Hematopoietic multipotent progenitor cell treated with erythropoietin and hydrocortisone succinate and interleukin-3 and kit ligand, for 15 days (in vitro differentiated cells): ENCODE measurements at places on chromosomes 16 and 17.

GRCh38 chr17:48894886-48895285 is 2.3 kb downstream of the ATP5MC1 start:
- DNase-seq, result no peak

DNA sequence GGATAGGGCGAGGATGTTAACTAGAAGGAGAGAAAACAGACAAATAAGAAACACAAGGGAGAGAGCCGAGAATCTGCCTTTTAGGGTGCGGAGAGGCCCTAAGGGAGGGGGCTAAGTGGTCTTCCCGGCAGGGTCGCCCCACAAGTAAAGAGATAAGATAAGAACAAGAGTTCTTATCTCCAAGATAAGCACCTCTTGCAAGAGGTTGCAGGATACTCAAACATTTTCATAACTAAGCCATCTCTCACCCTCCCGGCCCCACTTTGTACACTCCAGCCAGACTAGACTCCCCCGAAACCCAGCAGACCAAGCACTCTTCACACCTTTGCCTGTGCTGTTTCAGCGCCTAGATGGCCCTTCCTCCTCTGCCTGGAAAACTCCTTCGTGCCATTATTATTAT is 14.3 kb downstream of the ZNF319 start:
- DNase-seq, result no peak

DNA sequence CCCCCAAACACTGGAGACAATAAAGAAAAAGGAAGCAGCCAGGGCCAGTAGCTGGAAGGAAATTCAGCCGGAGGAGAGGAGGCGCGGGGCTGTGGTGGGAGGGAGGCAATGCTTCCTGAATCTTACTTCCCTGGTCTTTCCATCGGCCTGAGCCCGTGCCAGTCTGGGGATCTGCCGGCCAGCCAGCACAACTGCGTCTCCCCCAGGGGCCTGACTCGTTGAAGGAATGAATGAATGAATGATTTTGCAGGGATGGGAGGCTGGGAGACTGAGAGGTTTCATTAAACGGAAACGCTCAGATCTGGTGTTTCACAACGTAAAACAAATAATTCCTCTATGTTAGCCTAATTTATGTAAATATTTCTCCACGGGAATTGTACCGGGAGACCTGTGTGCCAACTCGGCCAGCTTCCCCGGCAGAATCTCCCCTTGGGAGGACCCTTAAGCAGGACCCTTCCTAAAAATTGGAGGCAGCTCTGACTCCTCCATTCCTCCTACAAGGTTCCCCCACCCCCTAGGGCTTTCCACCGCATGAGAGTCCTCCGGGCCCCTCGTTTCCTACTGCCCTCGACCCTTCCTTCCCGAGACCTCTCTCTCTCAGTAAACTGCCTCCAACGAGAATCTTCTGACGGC is 1.3 kb upstream of the BAIAP2 start:
- no peak for DNase-seq

GRCh38 chr17:59620518-59621259 is 994 bp downstream of the CLTC start:
- peak; percentile 76 for DNase-seq

GRCh38 chr16:6558126-6558525 is 774.5 kb upstream of the RBFOX1 start:
- no peak for DNase-seq

- no peak for DNase-seq
Measured at GRCh38 chr17:58507123-58507634, 7.3 kb downstream of the MTMR4 start.

DNA sequence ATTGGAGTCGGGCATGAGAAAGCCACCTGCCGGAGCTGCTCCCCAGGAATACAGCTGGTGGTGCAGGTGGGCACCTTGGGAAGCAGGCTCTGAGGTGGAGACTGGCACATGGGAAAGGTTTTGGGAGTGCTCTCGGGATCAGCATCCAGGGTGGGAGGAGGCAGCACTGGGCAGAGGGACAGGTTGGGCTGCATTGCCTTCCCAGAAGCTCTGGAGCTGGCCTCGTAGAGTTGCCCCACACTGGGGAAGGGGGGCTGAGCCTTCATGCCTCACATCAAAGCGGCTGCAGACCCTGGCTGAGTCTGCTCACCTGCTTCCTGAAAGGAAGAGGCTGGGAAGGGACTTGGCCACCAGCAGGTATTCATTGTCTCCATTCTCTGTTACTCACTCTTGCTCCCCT is 13.5 kb upstream of the GPRC5B start:
- no peak for DNase-seq

DNA sequence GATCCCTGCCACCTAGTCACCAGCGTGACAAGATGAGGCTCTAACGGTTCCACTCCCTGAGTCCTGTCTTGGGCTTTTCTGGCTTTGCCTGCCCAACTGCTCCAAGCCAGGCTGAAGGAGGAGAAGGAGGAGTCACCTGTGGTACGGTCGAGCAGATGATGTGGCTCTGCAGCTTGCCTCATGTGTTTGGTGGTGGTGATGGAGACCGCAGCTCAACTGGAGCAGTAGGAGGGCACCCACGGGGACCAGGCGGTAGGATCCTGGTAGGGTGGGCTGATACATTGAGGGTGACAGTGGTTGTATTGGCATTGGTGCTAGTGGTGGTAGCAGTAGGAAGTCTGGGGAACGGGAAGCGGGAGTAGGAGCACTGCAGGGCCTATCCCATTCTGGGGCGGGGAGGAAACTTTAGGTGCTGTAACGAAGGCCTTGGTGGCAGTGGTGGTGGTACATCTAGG is 202.8 kb upstream of the WSB1 start:
- DNase-seq, result no peak

DNA sequence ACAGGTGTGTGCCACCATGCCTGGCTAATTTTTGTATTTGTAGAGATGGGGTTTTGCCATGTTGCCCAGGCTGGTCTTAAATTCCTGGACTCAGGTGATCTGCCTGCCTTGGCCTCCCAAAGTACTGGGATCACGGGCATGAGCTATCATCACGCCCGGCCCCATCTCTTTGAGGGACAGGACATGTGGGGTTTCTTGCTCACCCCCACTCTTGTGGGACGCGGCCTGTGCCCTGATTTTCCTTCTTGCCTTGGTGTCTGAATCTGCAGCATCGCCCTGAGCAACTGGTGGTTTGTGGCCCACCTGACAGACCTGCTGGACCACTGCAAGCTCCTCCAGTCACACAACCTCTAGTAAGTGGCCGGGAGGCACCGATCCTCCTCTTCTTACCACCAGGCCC is 25.6 kb downstream of the NUP85 start:
- DNase-seq, result no peak

DNA sequence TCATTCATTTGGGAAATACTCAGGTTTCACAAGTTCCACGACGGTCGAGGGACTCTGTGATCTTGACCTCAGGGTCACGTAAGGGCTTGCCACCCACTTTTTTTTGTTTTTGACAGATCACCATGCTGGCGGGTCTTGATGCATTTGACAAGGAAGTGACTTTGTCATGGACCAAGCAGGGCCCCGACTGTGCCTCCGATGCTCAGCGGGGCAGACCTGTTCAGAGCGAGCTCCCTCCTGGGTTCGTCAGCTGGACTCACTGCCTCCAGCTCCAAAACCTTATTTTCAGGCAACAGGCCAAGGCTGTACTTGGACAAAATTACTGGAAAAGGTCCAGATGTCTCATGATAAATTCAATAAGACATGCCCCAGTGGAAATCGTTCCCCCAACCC is 9.0 kb upstream of the CLEC18A start:
- no peak for DNase-seq

GRCh38 chr17:80035937-80036714 is at the start of gene CCDC40:
CCDC40 (plus strand) TSS chr17:80036642; CDS start chr17:80036663, 21 bp downstream.
- no peak for DNase-seq

DNA sequence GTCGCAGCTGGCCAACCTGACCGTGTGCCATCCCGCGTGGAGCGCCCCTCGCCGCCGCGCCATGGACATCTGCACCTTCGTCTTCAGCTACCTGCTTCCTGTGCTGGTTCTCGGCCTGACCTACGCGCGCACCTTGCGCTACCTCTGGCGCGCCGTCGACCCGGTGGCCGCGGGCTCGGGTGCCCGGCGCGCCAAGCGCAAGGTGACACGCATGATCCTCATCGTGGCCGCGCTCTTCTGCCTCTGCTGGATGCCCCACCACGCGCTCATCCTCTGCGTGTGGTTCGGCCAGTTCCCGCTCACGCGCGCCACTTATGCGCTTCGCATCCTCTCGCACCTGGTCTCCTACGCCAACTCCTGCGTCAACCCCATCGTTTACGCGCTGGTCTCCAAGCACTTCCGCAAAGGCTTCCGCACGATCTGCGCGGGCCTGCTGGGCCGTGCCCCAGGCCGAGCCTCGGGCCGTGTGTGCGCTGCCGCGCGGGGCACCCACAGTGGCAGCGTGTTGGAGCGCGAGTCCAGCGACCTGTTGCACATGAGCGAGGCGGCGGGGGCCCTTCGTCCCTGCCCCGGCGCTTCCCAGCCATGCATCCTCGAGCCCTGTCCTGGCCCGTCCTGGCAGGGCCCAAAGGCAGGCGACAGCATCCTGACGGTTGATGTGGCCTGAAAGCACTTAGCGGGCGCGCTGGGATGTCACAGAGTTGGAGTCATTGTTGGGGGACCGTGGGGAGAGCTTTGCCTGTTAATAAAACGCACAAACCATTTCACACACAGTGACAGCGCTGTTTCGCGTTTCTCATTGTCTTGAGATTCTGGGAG is 2.0 kb upstream of the ZACN start:
- DNase-seq, result no peak

- no peak for DNase-seq
Measured at GRCh38 chr16:8851761-8852403, 16.9 kb downstream of the CARHSP1 start.

- DNase-seq, result no peak
Measured at GRCh38 chr17:70288540-70289290, 119.4 kb downstream of the KCNJ2 start.

- DNase-seq, result no peak
Measured at GRCh38 chr16:842711-843560, 42.4 kb upstream of the GNG13 start.

DNA sequence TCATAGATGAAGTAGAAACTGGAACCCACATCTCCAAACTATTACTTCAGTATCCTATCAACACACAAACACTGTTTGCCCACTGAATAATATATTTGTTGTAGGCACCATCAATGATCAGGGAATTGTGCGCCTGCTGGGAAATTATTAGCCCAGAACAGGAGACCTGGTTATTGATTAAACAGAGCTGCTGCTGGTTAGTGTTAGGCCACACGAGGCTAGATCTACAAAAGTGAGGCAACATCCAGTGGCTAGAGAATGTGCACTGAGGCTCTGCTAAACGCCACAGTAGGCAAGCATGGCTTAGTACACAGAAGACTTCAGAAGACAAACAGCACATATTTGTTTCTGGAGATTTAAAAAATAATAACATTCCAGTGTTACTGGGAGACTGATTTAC is 11.0 kb downstream of the ABHD15 start:
- DNase-seq, result no peak

- DNase-seq, result no peak
Measured at GRCh38 chr16:28905800-28906372, 19.2 kb downstream of the RABEP2 start.

- no peak for DNase-seq
Measured at GRCh38 chr17:6352801-6353560, 81.9 kb downstream of the AIPL1 start.

GRCh38 chr17:11514981-11515680 is 83.1 kb upstream of the DNAH9 start:
- no peak for DNase-seq

- DNase-seq, result no peak
Measured at GRCh38 chr17:77320485-77321256, 179.9 kb downstream of the SEC14L1 start.

- no peak for DNase-seq
Measured at GRCh38 chr17:81578038-81578441, 25.9 kb upstream of the FAAP100 start.

- no peak for DNase-seq
Measured at GRCh38 chr17:19312406-19312805, 50.1 kb downstream of the B9D1 start.

DNA sequence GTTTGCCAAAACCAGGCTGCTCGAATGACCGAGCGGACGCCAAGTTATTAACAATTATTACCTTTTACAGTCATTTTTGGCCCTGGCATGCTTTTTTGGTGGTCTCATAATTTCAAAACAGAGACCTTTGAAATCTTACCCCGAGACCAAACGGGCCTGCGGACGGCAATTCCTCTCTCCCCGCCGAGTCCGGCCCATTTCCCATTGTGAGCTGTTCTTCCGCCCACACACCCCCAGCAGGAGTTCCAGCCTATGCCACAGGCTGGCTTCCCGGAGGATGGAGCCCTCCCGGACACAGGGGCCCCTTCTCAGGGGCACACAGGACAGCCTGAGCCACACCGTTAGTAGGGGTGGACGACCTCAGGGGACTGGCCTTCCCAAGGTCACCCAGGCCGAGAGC is 130.7 kb downstream of the C16orf95 start:
- no peak for DNase-seq

DNA sequence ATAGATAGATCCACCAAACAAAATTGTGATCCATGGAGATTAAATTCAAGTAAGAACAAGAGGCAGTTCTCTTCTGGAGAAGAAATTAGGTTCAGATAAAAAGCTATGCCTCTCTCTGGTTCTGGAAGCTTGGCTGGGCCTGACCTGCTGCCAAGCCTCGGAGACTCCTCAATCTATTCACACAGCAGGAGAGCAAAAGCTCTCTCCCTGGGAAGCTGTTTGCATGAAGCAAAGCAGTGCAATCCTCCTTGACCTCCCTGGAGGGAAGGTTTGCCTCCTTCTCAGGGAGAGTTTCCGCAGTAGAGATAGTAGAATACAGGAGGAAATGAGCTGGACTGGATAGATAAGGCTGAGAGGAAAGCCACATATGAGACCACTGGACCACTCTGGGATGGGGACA is 78.1 kb upstream of the GNAO1 start:
- DNase-seq, result no peak

DNA sequence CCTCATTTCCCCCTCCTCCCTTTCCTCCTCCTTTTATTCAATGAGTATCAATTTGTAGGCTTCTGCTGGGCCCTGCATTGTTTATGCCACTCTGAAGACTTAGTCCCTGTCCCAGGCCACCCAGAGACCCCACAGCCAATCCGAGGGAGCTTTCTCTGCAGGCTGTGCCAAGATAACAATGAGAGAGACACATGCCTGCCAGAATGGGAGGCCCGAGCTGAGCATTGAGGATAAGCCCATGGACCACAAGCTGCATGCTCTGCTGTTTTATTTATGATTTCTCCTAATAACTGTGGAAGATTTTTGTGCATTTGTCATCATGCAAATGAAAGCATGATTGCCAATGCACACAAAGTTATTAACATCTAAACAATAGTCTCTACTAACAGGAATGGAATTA is 3.0 kb downstream of the RCVRN start:
- no peak for DNase-seq

DNA sequence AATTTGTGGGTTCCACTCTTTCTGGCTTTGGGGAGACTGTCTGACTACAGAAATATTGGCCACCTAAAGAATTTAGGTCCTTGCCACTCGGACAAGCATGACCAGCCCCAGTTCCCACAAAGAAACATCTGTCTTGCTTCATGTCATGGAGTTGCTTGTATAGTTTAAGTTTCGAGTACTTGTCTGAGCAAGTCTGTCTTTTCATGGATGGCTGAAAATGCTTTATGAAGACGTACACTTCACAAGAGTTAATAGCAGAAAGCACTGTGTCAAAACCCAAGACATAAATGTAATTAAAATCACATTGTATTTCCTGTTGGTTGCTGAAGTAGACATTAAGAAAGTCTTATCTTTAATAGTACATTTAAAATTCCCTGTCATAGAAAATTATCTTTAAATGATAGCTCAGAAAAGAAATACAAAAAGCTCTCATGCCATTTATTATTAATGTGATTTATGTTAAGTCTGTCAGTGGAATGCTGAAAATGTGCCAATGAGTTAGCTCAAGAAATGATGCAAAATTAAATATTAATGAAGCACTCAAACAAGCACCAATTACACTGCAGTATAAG is 29.8 kb upstream of the XYLT2 start:
- no peak for DNase-seq
